ENCODE measurements at places on chromosomes 2 and 18.

GRCh38 chr18:28691496-28691840, 514.5 kb upstream of the CDH2 start:
- no peak for DNase-seq

DNA sequence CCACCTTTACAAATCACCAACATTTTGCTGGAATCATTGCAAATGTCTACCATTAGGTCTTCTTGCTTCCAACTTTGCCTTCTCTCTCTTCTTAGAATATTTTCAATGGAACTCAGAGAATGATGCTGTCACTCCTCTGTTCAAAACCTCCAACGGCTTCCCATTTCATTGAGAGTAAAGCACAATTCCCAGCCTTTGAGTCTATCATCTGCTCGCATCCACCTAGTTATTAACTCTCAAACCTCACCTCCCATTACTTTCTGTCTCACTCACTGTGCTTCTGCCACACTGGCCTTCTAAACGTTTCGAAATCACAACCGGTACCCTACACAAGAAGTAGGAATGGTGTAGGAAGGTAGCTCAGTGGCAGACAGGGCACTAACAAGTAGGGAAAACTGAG, 40.0 kb downstream of the ROCK2 start:
- DNase-seq: no peak

DNA sequence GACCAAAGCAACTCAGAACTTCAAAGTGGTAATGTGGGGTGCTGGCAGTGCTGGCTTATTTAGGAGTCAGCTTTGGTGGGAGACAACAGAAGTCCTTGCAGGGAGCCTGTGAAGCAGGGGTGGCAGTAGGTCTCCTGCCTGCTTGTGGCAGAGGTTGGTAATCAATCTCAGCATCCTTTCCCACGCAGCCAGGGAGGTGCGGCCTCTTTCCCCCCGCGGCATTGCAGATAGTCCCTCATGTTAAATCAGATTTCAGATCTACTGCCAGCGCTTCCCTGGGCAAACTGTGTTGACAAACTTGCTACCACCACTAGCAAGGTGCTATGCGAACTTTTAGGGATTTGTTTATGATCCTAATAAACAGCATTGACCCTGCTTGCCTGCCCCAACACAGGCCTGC, 77.9 kb upstream of the MCFD2 start:
- DNase-seq: no peak

- DNase-seq: no peak
Measured at GRCh38 chr2:7627583-7627982, 710.4 kb downstream of the RNF144A start.

GRCh38 chr2:5410991-5411700, 281.0 kb upstream of the SOX11 start:
- no peak for DNase-seq

DNA sequence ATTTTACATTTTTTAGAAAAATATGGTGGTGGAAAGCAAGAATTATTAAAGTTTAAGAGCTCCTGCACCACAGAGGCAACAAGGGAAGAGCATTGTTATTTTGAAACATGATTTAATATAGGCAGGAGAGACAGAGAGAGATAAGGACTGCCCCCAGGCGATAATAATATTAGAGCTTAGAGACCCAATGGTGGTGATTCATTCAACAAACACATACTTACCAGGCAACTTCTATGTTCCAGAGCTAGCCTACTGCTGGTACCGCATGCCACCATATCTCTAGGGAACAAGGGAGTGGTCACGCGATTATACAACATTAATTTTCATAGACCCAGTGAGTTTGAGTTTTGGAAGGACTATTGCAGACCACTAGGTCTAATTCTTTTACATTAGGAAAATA, 327.8 kb upstream of the SOX11 start:
- no peak for DNase-seq

DNA sequence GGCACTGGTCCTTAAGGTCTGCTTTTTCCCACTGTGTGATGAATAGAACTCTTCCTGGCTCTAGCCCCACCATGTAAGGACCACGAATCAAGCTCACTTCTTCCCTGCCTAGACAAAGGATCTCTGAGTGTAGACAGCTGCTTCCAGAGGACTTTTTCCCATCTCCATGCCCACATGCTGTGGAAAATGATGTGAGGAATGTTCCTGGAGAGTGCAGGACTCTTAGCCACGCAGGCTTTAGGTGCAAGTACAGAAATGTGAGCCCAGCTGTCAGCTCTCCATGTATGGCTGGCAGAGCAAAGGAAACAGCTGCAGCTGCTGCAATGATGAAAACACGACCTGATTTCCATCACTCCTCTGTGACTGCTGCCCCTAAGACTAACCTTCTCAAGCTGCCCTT, 35.5 kb downstream of the NXPH2 start:
- no peak for DNase-seq

GRCh38 chr2:240781471-240782220, 38.4 kb downstream of the KIF1A start:
- no peak for DNase-seq
